Activated T-cell treated with anti-CD3 and anti-CD28 coated beads for 48 hours (primary cell): ENCODE measurements at places on chromosomes 4 and X.

DNA sequence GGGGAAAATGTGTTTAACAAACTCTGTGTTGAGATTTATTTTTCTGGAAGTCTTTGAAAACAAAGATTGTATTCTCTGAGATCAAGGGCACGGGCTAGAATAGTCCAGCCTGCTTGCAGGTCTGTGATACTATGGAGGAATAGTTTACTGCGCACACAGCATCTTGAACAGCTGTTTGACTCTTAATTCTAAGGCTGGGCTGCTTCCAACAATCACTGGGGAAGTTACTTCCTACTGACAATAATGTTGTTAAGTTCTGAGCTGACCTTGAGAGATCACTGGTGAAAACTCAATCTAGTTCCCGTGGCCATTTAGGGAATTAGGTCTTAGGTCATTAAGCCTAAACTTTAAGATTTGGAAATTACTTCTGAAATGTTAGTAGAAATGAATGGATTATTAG lies 416.1 kb upstream of the FTHL17 start:
- DNase-seq, result no peak

- no peak for DNase-seq
These were observed 256.6 kb upstream of the NOCT start for GRCh38 chr4:138758876-138759553.

DNA sequence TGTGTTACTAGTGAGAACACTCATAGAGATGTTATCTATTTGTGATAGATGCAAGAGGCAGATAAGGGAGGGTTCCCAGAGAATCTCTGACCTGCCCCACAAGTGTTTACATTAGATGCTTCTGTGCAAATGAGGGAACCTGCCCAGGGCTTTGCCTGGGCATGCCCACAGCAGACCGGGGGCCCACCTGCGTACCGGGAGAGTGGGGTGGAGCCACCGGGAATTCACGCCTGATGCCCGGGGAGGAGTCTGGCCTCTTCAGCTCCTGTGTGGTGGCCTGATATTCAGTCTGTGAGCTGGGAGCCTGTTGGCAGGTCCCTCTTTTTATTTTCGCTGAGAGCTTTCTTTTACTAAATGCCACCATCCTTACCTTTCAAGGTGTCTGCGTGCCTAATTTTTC lies 155.7 kb downstream of the SNCA start:
- DNase-seq, result no peak

- no peak for DNase-seq
These were observed 28.1 kb downstream of the SPANXC start for GRCh38 chrX:141214196-141214595.

DNA sequence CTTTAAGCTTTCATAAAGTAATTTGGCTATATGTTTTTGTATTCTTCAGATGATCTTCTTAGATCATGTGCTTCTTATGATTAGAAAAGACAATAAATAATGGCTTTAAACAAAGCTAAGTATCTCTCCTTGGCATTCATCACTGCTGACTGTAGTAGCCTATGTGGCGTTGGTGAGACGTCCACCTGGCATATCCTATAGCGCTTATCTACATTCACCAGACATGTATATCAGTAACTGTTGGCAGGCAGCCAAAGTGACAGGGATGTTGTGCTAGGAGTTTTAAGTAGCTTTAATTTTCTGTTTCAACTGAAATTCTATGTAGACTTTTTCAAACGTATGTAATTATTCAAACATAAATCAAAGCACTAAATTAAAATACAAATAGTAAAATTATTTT lies 276.4 kb downstream of the IL15 start:
- DNase-seq, result no peak

- no peak for DNase-seq
These were observed 361.1 kb upstream of the BOD1L1 start for GRCh38 chr4:13988353-13989305.

- DNase-seq, result no peak
These were observed 294.4 kb downstream of the INPP4B start for GRCh38 chr4:142551517-142552305.

DNA sequence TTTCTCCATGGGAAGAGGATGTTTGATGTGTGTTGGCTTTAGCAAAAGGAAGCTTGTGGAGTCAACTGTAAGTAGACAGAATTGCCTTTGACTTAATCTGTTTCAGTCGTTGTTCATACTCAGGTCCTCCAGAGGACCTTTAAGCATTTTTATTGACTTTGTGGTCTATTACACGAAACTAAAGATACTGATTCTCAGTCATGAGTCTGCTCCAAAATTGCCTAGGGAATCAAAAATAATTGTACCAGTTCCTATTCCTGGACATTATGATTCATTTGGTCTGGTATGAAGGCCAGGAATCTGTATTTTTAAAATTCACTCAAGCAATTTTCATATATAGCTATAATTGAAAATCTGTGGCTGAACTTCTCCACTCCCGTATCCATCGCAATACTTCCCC lies 38.6 kb downstream of the AR start:
- DNase-seq, result no peak

DNA sequence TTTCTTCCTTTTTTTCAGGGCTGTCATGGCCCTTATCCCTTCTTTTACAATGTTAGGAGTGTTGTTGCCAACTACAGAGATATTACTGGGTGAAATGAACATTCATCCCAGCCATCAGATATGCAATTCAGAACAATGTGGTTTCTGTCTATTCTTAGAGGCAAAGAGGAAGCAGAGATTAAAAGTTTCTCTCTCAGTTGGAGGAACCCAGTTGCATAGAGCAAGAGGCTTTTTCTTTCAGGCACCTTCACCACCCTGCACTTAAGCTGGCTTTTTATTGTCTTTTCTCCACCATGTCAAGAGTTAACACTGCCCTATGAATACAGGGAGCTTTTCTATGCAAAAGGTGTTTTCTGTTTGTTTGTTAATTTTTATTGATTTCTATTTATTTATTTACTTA lies 1559.6 kb upstream of the IGFBP7 start:
- DNase-seq, result no peak

DNA sequence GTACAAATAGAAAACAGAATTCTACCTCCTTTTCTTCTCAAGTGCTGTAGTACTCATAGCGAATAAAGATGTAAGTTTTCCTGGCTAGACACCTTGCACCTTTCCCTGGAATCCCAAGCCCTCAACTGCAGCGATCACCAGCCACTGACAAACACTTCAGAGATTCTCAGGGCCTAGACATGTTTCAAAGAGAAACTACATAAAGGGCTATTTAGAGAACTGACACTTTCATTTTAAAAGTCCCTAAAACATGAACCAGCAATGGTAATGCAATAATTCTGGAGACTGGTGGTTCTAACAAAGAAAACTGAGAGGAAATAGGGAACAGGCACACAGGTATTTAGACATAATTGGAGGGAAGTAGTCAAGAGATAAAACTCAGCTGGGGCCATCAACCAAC lies 35.7 kb downstream of the FANCB start:
- no peak for DNase-seq

DNA sequence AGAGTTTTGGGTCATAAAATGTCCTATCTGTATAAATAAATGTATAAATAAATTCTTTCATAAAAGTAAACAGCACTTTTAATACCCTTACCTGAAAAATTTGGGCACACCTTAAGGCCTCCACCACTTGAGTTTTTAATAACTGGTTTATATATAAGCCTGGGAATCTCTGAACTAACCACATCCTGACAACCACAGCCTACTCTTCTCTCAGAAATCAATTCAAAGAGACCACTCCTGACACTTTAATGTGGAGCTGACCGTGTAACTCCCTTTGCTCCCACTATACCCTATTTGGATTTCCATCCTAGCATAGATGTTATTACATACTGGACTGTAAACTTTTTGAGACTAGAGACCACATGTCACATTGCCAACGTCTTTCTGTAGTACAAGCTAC lies 3.5 kb downstream of the FBXL5 start:
- no peak for DNase-seq

DNA sequence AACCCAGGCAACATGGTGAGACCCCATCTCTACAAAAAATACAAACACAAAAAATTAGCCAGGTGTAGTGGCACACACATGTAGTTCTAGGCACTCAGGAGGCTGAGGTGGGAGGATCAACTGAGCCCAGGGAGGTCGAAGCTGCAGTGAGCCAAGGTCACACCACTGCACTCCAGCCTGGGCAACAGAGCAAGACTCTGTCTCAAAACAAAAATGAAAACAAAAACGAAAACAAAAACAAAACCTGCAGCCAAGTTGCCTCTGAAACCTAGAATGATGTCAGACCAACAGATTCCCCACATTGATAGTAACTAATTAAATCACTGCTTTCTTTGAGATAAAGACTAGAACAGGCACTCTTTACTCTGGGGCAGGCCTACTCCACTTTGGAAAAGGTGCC lies 104.5 kb downstream of the AMELX start:
- no peak for DNase-seq

DNA sequence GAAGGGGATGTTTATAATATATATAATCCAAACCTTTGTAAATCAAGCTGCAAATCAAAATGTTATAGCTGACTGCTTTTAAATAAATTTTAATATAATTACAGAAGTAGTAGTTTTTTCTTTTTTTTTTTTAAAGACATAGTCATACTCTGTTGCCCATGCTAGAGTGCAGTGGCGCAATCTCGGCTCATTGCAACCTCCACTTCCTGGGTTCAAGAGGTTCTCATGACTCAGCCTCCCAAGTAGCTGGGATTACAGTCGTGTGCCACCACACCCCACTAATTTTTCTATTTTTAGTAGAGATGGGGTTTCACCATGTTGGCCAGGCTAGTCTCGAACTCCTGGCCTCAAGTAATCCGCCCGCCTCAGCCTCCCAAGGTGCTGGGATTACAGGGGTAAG lies 178.7 kb downstream of the FBXW7 start:
- DNase-seq, result no peak

- no peak for DNase-seq
These were observed 2.3 kb downstream of the MAP3K15 start for GRCh38 chrX:19512961-19513360.

GRCh38 chr4:72319601-72320021 lies 249.4 kb downstream of the ADAMTS3 start:
- DNase-seq, result no peak

DNA sequence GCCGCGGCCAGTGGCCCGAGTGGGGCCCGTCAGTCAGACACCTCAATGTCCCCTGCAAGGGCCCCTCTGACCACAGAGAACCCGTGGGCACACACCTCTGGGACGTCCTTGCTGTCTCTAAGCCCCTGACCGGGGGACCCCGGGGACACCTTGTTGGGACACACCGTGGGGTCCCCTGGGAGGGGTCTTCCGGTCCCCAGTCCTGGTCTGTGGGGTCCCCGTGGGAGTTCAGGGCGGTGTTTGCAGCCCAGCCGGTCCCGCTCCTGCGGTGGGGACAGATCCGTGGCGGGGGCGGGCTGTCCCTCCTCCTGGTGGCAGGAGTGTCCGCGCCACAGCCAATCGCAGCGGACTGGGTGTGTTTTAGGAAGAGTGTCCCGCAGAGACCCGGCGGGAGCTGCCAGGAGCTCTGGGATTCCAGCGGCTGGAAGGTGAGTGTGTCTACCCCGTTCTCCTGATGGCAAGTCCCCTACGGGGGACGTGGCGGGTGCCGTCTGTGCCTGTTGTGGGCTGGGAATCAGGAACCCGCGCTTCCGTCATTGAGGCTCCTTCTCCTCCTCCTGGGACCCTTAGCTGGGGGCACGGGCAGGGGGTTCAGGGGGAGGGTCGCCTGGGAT lies 5.1 kb upstream of the PLCXD1 start:
- DNase-seq, result no peak

- no peak for DNase-seq
These were observed 577.4 kb upstream of the FTHL17 start for GRCh38 chrX:31649201-31649600.

DNA sequence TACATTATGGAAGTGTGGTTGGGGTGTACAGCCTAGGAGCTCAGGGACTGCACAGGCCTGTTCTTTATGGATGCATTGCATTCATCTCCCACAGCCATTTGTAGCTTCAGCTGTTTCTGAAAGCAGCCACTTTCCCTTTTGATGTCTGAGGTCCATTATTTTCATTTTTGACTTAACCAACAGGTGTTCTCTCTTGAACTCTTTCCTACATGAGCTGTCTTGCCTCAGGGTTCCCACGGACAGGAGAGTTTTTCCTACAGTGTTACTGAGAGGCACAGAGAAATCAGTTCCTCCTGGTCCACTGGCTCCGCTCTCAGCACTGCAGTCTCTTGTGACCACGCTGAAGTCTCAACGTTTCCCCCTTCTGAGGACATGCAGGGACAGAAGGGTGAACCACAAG lies 87.2 kb downstream of the RASL11B start:
- no peak for DNase-seq

DNA sequence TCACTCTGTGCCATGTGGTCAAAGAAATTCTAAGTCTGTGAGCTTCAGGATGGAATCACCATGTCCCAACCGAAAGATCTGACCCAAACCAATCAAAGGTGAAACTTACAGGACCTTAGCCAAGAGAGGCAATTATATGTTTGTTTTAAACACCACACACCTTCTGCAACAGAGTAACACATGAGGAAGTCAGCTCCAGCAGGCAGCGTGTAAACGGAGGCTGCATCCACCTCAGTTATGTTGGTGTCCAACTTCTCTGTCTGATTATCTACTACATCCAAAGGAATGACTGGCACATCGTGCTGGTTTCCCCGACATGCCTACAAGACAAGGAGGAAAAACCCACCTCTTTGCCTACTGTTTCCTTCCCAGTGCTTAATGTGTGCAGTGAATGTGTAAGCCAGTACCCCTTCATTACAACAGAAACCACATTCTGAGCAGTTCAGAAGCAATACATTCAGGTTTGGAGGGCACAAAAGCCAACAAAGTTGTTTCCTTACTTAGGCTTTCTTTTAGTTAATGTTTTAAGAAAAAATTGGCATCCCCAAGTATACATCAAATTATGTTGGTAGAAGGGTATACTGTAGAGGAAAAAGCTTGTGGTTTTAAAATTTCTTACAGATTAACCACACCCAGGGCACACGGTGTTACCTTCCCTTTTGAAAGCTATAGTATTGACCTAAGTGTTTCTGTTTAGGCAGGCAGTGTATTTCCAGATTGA lies 12.4 kb downstream of the CASP6 start:
- DNase-seq, result no peak

- no peak for DNase-seq
These were observed 30.3 kb downstream of the AMMECR1 start for GRCh38 chrX:110287605-110288004.

GRCh38 chrX:71627588-71628404 lies 9.5 kb upstream of the CXCR3 start:
- DNase-seq, result no peak

- no peak for DNase-seq
These were observed 113.4 kb upstream of the USP38 start for GRCh38 chr4:143071351-143071750.

GRCh38 chrX:28126886-28127285 lies 145.6 kb upstream of the DCAF8L1 start:
- no peak for DNase-seq
